Femur (tissue), 1 donor: ENCODE measurements at places on chromosomes 11 and 22.
A peak's percentile ranks its signal among the peaks of the same experiment; 100 is the strongest.

- peak; percentile 55 for DNase-seq
Observed at GRCh38 chr11:94769880-94770279, 1.7 kb downstream of the AMOTL1 start.

- DNase-seq, result no peak
Observed at GRCh38 chr11:102837156-102837555, 6.3 kb downstream of the MMP3 start.

- no peak for DNase-seq
Observed at GRCh38 chr11:65279741-65280440, 18.1 kb downstream of the POLA2 start.

DNA sequence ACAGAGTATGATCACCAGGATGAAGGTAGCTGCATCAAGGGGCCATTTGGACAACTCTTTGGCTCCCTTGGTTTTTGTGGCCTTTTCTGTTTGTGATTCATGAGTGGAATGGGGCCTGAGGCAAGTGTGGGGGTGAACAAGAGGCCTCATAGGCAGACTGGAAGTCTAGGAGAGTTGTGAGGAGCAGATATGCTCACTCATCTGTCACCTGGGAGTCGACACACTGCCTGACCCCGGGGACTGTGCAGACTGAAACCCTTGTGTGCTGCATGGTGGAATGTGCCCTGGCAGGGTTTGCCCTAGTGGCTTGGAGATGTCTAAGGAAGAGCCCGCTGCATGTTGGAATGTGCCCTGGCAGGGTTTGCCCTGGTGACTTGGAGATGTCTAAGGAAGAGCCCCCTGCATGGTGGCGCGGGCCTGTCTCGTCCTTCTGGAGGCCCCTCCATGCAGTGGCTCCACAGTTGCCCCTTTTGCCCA is 60.0 kb downstream of the MED15 start:
- DNase-seq, result no peak

DNA sequence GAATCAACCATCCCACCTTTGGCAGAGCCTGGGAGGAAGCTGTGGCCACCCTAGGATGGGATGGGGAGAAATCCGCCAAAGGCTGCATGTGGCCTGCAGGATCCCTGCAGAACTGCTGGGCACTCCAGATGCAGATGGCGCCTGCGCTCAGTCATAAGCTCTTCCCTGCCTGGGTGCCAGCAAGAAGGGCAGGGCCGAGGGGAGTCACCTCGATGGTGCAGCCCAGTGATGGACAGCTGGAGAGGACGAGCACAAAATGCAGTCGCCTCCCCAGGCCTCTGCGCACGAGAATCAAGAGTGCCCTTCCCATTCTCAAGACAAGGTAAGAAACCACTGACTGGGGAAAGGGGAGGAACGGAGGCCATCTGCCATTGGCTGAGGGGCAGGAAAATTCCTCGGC is 693.6 kb downstream of the TBC1D22A start:
- DNase-seq, result no peak

- DNase-seq, result no peak
Observed at GRCh38 chr11:122731500-122731913, 76.0 kb downstream of the UBASH3B start.

DNA sequence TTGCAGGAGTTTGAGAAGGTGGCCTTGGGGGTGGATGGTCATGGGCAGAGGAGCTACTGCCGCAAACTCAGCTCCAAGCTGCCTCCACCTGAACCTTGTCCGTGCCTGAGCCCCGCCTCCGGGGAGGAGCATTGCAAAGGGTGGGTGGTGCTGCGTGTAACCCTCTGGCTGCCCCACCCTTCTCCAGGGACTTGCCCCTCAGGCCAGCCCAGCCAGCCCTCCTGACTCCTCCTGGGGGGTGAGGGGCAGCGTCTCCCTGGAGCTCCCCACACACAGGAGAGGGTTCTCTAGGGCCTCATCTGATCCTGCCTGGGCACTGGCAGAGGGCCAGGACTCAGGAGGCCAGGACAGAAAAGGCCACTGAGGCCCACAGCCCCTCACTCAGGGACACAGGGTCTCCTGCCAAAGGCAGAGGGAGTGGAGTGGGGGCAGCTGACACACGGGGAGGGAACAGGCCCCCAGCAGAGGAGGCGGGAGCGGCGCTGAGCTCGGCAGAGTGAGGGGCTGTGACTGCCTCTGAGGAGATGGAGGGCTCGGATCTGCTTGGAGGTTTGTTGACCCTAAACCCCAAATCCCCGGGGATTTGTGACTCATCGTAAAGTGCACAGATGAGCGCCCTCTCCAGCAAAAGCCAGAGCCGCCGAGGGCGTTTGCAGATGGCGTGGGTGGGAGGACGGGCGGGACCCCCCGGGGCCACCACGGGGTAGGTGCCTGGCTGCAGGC is 12.8 kb downstream of the BRSK2 start:
- DNase-seq, result no peak

GRCh38 chr11:57513911-57514537 is 1.5 kb downstream of the SLC43A1 start:
- peak; percentile 49 for DNase-seq

DNA sequence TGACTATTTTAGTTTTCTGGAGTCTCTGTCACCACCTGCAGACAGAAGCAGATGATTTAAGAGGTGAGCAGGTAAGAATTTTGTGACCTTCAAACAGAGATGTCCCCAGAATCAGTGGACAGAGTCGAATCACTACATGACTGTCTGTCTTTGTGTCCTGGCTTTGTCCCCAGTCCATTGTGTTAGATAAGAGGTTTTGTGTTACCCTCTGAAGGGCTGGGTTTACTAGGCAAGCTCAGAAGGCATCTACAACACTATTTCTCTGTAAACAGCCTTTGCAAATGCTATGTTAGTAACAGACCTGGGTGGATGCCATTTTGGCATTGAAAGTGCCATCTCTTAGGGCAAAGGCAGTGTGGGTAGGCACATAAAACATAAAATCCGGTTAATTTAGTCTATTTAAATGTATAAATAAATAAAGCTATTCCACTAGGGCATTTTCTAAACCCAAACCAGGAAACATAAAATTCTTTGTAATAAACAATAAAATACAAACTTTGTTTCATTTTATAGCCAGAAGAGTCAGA is 40.3 kb upstream of the CADM1 start:
- DNase-seq, result no peak

- DNase-seq, result no peak
Observed at GRCh38 chr11:111456086-111456858, 55.9 kb downstream of the BTG4 start.
